ENCODE measurements at places on chromosomes 2 and 18.

- DNase-seq: no peak
Measured at GRCh38 chr2:11665028-11665427, 5.0 kb downstream of the NTSR2 start.

DNA sequence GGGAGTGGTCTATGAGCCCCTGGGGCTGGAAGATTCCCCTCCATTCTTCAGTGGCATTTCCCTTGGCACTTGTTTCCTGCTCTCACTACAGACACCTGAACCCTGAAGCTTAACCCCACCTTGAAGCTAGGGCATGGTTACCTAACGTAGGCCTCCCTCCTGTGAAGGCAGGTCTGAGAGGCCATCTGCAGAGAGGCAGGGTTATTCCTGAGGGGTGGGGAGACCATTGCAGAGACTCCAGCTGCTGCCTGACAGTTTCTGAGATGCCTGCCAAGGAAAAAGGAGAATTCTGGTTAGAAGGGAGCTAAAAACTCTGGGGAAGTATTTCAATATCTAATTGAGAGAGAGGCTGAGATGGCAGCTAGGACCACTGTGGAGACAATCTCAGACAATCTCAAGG is 119.3 kb upstream of the NDUFV2 start:
- no peak for DNase-seq

GRCh38 chr2:190465060-190465459 is 56.9 kb downstream of the MFSD6 start:
- no peak for DNase-seq

GRCh38 chr18:44901283-44901682 is 220.6 kb downstream of the SETBP1 start:
- no peak for DNase-seq

DNA sequence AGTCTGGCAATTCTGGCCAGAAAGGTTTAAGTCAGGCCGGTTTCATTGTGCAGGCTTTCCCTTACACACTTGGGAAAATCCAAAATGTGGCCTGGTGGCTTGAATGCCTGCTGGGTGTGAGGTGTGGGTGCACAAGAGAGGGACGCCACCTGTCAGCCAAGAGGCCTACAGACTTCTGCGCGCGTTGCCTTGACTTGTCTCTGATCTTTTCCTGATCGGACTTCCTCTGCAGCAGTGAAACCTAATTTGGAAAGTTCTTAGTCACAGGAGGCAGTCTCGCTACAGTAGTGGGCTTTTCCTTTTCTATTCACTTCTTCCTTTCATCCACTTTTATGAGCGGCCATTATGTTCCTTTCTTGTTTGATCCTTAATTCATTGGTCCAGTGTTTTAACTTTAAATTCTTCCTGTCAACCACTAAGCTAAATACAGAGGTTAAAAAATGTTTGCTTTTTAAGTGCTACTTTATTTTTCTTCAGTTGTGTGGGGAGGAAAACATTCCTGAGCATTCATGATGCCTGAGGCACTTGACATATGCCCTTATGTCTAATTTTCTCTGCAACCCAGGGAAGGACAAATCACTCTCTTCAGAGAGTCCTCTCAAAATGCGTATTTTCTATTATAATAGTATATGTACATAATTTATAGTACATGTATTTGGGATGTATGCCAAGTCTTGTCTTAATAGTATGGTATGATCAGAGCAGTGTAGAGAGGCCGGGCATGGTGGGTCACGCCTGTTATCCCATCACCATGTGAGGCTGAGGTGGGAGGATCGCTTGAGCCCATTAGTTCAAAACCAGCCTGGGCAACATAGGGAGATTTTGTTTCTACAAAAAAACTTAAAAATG is 128.9 kb downstream of the WDSUB1 start:
- no peak for DNase-seq

GRCh38 chr2:10267551-10268465 is 34.9 kb upstream of the HPCAL1 start:
- DNase-seq: no peak

- no peak for DNase-seq
Measured at GRCh38 chr2:213627054-213627710, 342.9 kb downstream of the SPAG16 start.

DNA sequence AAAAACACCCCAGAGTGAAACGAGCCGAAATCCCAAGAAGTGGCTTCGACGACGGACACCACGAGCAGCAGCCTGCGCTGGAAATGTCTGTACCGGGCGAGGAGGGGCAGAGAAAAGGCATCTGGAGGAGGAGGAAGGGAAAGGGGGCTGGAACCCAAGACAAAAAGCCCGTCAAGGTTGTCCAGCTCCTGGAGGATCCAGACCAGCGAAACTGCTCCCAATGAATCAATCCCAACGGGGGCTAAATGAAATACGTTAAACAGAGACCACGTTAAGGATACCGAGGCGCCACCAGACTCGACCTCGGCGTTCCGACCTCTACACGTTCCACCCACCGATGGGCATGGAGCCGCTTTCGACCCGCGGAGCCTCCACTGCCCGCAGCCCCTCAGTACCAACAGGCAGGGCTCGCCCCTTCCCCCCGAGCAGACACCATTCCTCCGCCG is 400 bp downstream of the CCDC88A start:
- DNase-seq: peak; percentile 69

GRCh38 chr2:237025090-237025865 is 60.4 kb upstream of the COPS8 start:
- DNase-seq: no peak

DNA sequence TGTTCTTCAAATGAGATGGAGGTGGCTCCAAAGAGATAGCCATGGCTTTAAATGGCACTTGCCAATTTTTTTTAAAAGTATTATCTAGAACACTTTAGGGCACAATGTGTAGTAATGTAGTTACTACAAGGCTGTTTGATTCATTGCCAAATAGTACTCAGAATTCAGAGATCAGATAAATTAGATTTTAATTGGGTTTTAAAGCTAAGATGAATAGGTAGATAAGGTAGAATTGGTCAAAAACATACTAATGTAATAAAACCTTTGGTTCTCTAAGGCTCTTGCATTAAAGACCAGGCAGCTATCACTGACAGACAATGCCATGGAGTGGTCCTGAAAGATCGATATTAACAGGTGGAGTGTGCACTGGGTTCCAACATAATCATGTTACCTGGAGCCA is 365.9 kb downstream of the LRRTM1 start:
- DNase-seq: no peak

DNA sequence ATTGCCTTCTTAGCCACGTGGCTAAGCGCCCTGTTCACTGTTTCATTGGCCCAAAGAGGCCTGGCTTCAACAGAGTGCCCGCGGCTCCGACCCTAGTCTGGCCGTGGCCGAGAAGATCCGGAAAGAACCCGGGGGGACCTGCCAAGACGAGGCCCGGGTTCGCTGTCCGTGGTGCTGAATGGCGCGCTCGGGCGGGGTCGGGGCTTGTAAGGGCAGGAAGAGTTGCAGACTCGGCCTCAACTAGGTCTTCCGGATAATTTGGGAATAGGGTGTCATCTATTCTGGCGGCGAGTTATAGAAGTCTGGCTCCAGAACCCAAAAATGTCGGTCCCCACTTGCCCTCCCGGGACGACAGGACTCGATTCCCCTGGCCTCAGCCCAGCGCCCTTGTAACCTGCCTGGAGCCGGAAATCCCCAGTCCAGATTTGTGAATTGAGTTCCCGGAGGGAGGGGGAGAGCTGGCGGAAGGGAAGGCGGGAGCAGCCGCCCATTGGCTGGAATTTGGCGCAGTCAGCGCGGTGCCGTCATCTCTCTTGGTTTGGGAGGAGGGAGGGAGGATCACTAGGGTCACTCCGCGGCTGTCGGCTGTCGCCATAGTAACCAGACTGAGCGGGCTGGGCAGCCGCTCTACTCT is 3.5 kb downstream of the CDK5R2 start:
- no peak for DNase-seq

- no peak for DNase-seq
Measured at GRCh38 chr18:41370740-41371139, 584.3 kb upstream of the PIK3C3 start.

Data from SW 1271 (cell line).